Stimulated activated CD4-positive, alpha-beta T cell treated with anti-CD3 and anti-CD28 coated beads, Interleukin-1b, Interleukin-23, amount 100 ng/mL, for 24 hours (primary cell): ENCODE measurements at places on chromosomes 16 and 17.
A peak's percentile ranks its signal among the peaks of the same experiment; 100 is the strongest.

DNA sequence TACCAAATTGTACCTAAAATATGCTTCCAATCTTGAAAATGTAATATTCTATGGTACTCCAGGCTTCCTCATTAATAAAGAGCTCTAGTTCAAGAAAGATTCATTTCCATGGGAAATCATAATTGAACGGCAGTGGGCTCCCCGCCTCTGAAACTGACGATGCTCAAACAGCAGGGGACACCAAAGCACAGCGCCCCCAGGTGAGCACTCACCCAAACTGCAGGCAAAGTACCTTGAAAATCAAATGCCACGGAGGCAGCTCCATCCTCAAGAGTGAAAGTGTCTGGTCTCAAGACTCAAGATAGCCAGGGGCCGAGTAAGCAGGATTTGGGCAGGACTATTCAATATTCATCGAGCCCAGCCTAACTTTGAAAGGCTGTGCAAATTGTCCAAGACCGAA, 217.4 kb upstream of the TNRC6C start:
- peak; percentile 4 for DNase-seq

GRCh38 chr16:71357681-71358080, 842 bp upstream of the CALB2 start:
- no peak for DNase-seq

DNA sequence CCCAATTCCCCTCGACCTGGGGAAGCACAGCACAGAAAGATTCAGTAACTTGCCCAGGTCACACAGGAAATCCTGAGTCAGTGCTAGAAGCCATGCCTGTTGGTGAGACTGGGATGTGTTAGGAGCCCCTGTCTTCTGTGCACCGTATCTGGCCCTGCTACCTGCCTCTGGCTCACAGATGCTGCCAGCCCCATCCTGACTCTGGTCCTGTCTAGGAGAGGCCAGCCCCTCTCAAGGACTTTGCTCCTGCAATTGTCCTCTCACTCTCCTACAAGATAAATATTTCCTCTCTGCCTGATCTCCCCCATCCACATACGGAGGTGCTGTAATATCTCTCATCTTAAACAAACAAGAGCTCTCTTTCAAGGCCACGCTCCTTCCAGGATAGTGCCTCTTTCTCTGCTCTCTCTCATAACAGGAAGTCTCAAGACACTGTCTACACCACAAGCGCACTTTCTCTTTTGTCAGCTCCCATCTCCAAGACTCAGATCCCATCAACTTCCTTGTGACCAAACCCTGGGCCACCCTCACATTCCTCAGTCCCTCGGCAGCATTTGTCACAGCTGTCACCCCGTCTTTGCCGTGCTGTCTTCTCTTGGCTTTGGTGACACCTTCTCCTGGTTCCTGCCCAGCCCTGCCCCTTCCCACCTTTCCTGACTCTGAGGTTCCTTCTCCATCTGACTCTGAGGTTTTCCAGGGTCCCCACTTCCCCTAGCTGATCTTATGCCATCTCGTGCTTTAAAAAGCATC, 1.9 kb downstream of the SLC13A2 start:
- DNase-seq: no peak

DNA sequence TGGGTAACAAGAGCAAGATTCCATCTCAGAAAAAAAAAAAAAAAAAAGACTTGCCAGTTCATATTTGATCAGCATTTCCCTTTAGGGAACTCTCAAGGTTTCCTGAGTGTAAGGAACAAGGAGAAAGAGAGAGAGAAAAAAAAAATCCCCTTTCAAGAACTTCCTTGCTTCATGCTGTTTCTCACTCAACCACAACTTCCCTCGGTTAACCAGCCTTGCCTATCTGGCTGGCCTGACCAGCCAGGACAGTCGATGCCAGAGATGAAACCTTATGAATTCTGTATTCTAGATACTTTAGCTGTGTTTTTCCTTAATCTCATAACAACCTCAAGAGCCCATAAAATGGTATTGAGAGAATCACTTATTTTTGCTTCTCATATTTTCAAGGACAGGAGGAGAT, 2.6 kb upstream of the N4BP1 start:
- DNase-seq: no peak

DNA sequence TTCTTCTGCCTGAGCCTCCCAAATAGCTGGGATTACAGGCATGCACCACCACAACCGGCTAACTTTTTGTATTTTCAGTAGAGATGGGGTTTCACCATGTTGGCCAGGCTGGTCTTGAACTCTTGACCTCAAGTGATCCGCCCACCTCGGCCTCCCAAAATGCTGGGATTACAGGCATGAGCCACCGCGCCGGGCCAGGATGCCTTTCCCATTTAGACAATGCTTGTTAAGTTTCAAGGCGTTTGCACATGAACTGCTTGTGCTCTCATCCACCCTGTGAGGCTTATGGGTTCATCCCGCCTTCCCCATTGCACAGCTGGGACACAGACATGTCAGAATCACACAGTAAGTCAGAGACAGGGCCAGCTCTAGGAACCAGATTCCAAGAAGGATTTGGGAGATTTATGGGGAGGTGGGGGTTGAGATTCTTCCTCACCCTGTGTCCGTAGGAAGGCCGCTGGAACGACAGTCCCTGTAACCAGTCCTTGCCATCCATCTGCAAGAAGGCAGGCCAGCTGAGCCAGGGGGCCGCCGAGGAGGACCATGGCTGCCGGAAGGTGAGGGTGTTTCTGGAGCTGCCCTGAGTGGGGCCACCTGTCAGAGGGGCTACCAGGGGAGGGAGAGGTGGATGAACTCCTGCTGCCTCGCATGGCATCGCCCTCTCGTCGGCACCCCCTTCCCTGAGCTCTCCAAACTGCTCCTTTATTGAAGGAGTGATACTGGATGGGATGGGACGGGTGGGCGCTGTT, 46.3 kb downstream of the MRC2 start:
- DNase-seq: no peak

GRCh38 chr16:65312795-65313194, 190.9 kb upstream of the CDH11 start:
- DNase-seq: no peak

DNA sequence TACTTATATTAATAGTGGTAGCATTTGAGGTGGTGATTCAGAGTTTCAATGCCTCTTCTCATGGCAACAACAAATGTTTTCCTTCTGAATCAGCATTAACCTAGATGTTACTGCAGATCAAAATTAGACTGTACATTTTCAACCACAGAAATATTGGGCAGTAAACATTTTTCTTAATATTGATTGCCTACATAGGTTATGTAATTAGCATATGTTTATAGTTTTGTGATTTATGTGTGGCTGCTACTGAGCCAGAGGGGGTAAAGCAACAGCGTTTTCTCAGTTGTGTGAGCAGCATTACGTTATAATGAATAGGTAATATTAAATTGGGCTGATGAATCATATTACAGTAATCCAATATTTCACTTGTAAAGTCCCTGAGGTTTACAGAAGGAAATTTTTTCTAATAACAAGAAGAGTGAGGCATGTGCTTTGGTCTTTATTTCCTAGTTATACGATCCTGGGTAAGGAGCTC, 18.8 kb upstream of the BMERB1 start:
- DNase-seq: no peak

- DNase-seq: no peak
Observed at GRCh38 chr16:4962716-4963115, 4.6 kb downstream of the SEC14L5 start.

- no peak for DNase-seq
Observed at GRCh38 chr16:12833926-12834325, 30.2 kb upstream of the CPPED1 start.

GRCh38 chr16:87921236-87921773, 15.0 kb downstream of the CA5A start:
- no peak for DNase-seq

DNA sequence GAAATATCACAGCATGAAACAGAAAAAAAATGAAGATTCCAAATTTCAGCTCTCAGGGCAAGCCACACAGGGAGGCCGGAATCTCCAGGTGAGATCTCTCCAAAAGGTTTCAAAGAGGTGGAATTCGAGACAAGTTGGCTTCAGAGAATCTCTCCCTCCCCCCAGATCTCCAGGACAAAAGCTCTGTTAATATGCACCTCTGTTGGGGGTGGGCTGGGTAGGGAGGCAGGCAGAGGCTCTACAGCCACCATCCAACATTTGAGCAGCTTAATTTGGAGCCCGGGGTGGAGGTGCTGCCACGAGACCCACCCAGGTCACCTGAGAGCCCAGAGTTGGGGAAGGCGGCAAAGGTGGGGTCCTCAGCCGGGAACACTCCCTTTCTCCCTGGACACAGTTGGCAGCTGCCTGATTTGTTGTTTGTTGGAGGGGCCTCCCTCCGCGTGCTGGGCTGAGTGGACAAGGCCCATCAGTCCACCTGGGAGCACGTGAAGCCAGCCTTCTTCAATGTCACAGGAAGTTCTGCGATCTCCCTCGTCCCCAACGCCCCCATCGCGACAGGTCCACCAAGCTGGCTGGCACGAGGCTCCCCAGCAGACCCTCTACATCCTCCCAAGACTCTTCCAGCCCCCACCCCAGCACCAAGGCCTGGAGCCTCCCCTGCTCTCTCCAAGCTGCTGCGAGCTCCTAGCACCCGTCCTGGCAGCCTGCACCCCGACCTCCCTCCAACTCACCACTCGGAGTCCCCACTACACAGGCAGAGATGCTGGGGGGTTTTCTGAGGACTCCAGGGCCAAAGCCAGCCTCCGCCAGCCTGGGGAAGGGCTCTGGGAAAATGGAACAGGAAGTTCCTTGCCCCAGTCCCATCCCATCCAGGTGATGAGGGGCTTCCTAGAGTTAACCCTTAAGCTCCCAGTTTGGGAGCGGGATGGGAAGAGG, at the start of gene ZSCAN10:
Gene ZSCAN10, minus strand, starts transcription at position 836 of the 936 bp plus-strand sequence. CDS start 6,357 bp downstream, outside the sequence.
- no peak for DNase-seq
